CD8-positive, alpha-beta memory T cell (primary cell): ENCODE measurements at places on chromosomes 7 and 10. TPM values are rescaled to one million over a fixed set of nuclear protein-coding genes. Genes with fewer than 3 reads are reported as not detected.

ENKUR gene
- not detected for total RNA-seq

GRCh38 chr10:35375091-35375765 lies 38.9 kb downstream of the CCNY start:
- H3K27me3 ChIP-seq: no peaks in the 10 kb centered on the region
- DNase-seq: no peak
- no peak overlapping the region for H3K27ac ChIP-seq
- no peak overlapping the region for H3K4me3 ChIP-seq

DNA sequence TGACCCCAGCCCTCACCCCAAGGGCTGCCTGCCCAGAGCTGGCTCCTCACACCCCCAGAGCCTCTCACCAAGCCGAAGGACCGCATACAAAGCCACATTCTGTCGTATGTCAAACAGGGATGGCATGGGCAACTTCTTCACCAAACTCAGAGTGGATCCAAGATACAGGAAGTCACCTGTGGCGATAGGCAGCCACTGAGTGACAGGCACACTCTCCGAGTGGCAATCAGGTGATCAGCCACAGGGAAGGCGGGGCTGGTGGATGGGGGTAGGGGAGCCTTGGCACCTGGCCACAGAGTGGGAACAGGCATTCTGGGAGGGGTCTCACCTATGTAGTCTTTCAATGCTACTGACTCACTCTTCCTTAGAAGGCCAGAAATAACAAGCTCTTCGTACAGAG lies 7.1 kb upstream of the ASB10 start:
- H3K36me3 ChIP-seq: no peaks in the 10 kb centered on the region
- H3K4me1 ChIP-seq: no peaks in the 10 kb centered on the region
- H3K4me3 ChIP-seq: no peak overlapping the region
- H3K27me3 ChIP-seq: peaks cover 9% of the 10 kb centered on the region
- DNase-seq: no peak

DNA sequence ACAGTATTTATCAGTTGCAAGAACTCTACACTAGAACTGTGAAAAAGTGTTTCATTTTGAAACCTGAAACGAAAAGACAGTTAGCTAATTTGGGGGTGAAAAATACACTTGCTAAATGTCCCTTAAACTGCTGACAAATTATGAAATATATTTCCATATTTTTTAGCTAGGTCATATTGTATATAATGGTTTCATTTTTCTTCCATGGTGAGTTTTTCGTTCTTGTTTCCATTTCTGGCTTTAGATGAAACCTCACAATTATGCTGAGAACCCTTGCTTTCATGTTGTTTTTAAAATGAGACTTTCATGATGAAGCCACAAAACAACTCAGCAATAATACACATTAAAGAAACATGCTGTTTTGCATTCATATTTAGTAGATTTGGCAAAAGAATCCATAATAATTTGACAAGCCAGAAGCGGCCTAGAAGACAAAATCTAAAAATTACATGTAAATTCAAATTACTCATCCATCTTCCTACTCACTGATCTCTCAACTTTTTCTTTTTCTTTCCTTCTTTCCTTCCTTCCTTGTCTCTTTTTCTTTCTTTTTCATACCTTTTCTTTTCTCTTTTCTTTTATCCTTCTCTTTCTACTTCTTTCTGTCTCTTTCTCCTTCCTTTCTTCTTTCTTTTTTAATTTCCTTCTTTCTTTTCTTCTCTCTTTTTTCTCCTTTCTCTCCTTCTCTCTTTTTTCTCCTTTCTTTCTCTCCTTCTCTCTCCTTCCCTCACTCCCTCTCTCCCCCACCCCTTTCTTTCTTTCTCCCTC lies 46.5 kb upstream of the ITGB8 start:
- no peaks in the 10 kb centered on the region for H3K27me3 ChIP-seq
- no peak overlapping the region for H3K27ac ChIP-seq
- no peak overlapping the region for H3K4me3 ChIP-seq
- H3K36me3 ChIP-seq: no peaks in the 10 kb centered on the region
- no peak for DNase-seq

DNA sequence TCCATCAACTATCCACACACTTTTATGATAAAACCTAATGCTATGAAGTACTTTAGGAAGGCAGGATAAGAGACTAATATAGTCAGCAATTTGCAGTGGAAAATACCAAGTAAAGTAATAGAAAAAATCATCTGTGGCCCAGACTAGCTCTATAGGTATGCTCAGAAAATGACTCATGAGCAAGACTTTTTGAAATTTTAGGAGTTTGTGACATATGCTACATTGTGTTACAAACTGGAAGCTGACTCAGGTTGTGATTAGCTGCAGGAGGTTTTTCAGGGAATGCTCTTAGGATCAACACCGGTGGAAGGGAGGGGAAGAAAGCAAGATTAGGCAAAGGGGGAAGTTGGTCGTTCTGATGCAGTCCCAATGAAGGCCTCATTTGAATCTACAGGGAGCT lies 56.1 kb downstream of the FEZF1 start:
- no peaks in the 10 kb centered on the region for H3K4me1 ChIP-seq
- H3K27me3 ChIP-seq: no peaks in the 10 kb centered on the region
- H3K27ac ChIP-seq: no peak overlapping the region
- no peak overlapping the region for H3K4me3 ChIP-seq
- no peaks in the 10 kb centered on the region for H3K36me3 ChIP-seq

VSTM4 gene
- total RNA-seq: 0.07 TPM

NPC1L1 gene
- not detected for total RNA-seq

GRCh38 chr10:34017281-34017680 lies 682.8 kb upstream of the NRP1 start:
- no peak for DNase-seq
- H3K4me1 ChIP-seq: no peaks in the 10 kb centered on the region
- H3K36me3 ChIP-seq: no peaks in the 10 kb centered on the region
- H3K27me3 ChIP-seq: no peaks in the 10 kb centered on the region

EPHB6 gene
- 6.0 TPM for total RNA-seq

- H3K4me3 ChIP-seq: no peak overlapping the region
- H3K4me1 ChIP-seq: no peaks in the 10 kb centered on the region
- no peaks in the 10 kb centered on the region for H3K27me3 ChIP-seq
- DNase-seq: no peak
Measured at GRCh38 chr10:49382826-49383225, 13.1 kb downstream of the DRGX start.

TFAM gene
- 136 TPM for total RNA-seq

DNA sequence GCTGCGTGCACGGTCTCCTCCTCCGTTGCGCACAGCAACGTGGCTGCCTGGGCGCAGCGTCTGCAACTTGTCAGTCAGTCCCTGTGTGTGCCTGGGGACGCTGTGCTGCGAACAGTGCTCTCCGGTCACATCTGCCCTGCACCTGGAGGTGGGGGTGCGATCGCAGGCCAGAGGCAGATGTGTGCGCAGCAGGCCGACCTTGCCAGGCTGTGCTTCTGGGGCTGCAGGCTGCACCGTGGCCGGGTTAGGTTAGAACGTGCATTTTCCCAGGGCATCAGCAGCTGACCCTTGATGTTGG lies 8.2 kb upstream of the GET4 start:
- no peak for DNase-seq
- H3K27me3 ChIP-seq: no peaks in the 10 kb centered on the region
- peaks cover 23% of the 10 kb centered on the region for H3K36me3 ChIP-seq

DNA sequence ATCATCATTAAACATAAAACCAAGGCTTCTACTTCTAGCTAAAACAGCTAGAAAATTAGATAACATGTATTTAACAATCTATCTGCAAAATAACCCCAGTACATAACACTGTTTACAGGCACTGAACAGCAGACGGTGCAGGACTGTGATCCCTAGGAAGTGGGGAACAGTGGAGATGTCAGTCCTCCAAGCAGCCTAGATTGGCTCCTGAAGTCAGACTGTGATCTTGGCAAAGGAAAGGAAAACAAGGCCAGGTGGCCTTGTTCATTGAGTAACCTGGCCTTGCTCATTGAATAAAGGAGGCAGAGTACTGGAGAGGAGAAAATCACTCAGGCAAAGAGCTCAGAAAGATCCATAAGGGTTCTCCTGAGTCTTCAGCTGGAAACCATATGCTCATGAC lies 77.7 kb upstream of the DIP2C start:
- H3K4me1 ChIP-seq: no peaks in the 10 kb centered on the region
- DNase-seq: no peak
- no peaks in the 10 kb centered on the region for H3K27me3 ChIP-seq
- H3K4me3 ChIP-seq: no peak overlapping the region

OR2A5 gene
- not detected for total RNA-seq
